CD4-positive, CD25-positive, alpha-beta regulatory T cell (primary cell): ENCODE measurements at places on chromosomes 5 and 9.

DNA sequence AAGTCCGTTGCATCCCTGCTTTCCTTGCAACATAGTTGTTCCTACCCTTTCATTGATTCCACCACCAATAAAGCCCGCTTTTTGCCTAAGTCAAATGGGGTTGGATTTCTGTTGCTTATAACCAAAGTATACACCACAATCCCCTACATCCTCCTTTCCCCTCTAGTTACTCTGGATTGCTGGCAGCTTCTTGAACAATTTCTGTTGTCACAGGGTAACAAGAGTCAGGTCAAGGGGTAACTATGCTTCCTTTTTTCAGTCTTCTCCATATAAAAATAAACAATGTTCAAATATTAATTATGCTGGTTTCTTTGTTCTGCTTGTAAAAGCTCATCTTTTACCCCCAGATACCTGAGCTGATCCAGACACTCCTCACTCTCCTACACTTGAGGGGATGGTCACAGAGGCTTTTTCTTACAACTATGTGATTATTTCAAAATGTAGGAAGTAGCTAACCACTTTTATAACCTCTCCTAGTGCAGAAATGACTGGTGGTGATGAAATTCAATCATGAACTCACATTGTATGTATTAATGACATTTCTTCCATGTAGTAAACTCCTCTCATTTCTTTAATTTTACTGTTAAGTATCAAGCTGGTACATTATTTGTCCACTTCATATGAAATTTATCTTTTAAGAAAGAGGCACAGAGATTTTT is 136.5 kb downstream of the SNX18 start:
- DNase-seq, result no peak

- DNase-seq, result no peak
Measured at GRCh38 chr9:20357037-20357432, 265.3 kb downstream of the MLLT3 start.

DNA sequence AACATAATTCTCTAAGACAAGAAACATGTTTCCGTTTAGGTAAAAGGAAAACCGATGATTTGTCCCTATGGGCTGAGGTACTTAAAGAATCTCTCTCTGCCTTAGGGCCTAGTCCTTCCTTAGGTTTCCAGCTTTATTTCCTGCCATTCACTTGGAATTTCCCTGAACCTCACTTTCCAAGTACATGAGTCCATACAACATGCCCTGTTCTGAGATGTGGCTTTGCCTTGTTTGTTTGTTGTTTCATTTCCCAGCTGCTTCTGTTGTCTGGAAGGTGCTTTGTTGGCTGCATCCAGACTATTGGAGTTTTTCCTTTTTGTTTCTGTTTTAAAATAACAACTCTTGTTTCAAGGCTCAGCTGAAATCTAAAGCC is 95.2 kb downstream of the ALDH1A1 start:
- DNase-seq, result no peak

- no peak for DNase-seq
Measured at GRCh38 chr5:130712324-130712723, 452.7 kb downstream of the HINT1 start.

DNA sequence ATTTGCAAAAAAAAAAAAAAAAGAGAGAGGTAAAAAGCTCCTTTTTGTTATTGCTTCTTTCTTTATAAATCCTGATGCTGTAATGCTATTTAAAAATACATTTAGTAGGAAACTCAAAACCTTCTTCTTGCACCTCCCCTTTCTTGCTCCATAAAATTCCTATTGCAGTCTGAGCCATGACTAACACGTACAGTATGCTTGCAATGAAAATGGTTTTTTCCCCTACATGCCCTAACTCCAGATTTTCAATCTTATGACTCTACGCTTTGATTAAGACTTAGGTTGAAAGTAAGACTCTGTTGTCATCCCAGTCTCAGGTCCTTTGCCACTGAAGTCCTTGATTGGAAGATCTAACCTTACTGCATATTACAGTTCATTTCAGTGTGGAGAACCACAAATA is 23.9 kb downstream of the FGF10 start:
- no peak for DNase-seq

- DNase-seq, result no peak
Measured at GRCh38 chr5:163696579-163696887, 191.1 kb downstream of the MAT2B start.

GRCh38 chr5:120917214-120917758 is 453.2 kb downstream of the PRR16 start:
- no peak for DNase-seq

DNA sequence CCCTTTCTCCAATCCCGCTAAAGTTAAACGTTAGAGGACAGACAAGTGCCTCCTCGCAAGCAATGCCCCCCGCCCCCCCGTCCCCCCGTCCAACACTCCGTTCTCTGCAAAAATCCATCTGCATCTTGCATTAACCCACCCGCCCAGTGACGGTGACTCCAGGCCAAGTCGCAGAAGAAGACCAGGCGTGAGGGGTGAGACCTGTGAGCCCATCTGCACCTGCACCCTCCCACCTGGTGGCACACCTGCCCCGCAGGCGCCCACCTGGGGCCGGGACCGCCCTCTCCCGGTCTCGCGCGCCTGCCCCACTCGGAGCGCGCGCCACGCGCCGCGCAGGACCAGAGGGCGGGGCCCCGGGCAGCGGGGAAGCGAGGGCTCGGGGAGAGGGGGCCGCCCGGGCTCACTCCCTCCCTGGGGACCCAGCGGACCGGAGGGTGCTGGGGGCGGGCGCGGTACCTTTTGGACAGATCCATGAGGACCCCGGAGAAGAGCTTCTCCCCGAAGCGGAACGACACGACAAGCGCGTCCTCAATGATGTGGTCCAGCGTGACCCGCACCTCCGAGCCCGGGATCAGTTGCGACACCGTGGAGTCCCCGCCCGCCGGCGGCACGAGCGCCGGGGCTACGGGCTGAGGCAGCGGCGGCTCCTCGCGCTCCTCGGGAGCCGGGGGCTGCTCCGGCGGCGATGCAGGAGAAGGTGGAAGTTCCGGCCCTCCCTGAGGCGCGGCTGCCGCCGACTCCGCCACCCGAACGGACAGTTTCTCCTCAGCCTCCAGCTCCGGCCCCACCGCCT is 705 bp downstream of the PWWP2A start:
- DNase-seq, result peak; percentile 59

- DNase-seq, result peak; percentile 70
Measured at GRCh38 chr9:99822109-99822805, 572 bp downstream of the NR4A3 start.

DNA sequence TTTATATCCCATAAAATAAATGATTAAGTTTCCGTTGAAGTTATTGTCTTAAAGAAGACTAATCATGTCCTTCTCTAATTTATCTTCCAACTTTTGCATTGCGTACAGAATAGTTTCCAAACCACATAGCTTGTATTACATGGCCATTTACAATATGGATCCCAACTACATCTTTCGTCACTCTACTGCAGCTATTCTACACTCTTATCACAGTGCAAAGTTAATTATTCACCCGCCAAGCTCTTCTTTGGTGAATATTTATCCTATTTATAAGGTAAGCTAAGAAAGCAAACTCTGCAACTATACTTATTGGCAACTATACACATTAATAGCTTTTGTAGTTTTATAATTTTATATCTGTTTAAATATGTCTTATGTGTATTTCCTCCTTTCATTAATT is 75.9 kb upstream of the ADAMTS19 start:
- DNase-seq, result no peak

- DNase-seq, result no peak
Measured at GRCh38 chr5:93330506-93330905, 250.5 kb downstream of the NR2F1-AS1 start.

DNA sequence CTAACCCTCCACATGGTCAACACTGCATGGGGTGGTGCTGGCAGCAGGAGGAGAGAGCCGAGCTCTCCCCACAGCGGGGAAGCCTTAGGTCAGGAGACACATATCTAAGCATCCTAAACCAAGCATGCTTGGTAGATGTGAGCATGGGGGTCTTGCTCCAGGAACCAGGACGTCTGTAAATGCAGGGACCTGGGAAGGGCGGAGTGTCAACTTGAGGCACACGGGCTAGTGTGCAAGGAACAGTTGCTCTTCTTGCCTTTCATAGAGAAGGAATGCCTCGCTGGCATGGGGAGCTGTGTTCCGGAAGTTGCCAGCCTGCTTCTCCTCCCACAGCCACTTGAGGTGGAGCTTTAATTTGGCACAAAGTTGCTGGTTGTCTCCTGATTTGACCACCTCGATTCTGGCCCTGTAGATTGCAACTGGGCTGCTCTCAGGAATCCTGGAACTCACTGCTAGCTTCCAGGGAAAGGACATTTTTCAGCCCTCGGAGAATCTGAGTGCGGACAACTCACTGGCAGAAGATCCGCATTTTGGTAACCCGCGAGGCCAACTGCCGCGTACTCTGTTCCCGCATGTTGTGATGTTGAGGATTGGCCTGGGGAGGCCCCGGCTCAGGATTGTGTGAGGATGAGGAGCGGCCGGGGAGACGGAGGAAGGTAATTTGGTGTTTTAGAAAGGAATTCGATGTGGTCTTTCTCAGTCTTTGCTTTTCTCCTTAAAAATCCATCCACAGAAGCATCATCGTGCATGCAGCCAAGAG is 370.3 kb upstream of the IRX1 start:
- no peak for DNase-seq

DNA sequence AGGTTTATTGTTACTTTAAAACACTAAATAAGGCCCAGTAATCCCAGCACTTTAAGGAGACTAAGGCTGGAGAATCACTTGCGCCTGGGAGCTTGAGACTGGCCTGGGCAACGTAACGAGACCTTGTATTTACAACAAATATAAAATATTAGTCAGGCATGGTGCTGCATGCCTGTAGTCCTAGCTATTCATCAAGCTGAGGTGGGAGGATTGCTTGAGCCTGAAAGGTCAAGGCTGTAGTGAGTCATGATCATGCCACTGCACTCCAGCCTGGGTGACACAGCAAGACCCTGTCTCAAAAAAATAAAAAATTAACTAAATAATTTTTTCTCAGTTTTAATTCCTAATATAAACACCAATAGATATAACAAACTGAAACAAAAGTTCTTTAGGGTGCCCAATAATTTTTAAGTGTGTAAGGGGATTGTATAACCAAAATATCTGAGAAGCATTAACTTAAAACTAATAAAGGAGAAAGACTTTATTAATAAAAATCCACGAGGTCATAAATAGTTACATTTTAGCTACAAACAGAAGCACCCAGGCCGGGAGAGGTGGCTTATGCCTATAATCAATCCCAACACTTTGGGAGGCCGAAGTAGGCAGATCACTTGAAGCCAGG is 32.7 kb downstream of the FAM13B start:
- no peak for DNase-seq

DNA sequence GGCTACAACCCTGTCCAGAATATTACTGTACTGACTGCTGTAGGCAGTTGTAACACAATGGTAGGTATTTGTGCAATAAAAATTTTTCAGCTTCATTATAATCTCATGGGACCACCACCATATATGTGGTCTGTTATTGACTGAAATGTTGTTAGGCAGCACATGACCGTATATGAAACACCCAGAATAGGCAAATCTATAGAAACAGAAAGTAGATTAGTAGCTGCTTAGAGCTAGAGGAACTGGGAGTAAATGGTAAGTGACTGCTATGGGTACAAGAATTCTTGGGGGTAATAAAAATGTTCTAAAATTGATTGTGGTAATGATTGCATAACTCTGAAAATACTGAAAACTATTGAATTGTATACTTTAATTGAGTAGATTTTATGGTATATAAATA is 185.7 kb downstream of the ESM1 start:
- DNase-seq, result no peak

GRCh38 chr9:75604661-75605060 is 285.8 kb upstream of the PCSK5 start:
- DNase-seq, result no peak

DNA sequence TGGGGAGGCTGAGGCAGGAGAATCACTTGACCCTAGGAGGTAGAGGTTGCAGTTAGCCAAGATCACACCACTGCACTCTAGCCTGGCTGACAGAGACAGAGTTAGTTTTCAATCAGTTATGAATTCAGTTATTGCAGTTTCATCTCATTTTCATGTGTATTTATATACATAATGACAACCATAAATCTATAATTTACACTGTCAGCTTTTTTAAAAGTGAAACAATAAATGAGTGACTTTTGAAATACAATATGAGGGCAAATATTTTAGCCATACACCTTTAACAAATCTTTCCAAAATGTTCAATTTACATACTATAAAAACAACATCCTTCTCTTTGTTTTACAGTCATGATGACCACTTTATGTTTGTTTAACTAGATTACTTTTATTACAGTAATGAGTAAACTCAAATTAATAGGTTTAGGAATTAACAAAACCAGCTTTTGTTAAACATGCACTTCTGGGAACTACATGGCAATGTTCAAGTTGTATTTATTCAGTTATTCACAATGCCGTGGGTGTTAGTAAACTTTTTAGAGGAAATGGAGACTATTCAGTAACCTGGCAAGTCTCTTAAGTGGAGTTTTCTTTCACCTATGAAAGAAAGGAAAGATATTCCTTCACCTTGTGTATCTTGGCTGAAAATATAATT is 12.7 kb downstream of the TYRP1 start:
- no peak for DNase-seq

DNA sequence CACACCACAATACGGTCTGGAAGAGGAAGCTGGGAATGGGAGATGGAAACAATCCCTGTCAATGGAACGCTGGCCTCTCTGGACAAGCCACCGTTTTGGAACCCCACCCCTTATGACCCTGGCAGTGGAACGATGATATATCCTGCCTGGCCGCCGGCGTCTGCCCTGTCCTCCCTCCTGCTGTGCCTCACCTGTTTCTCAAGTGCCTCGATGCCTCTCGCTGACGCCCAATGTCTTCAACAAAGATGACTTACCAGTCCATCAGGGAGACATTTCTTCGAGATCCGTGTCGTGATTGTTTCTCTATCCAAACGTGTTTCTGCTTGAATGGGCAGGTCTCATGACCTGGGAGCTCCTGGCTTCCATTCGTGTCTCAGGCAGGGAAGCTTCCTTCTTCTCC is 476.5 kb downstream of the SPATA31A7 start:
- no peak for DNase-seq

DNA sequence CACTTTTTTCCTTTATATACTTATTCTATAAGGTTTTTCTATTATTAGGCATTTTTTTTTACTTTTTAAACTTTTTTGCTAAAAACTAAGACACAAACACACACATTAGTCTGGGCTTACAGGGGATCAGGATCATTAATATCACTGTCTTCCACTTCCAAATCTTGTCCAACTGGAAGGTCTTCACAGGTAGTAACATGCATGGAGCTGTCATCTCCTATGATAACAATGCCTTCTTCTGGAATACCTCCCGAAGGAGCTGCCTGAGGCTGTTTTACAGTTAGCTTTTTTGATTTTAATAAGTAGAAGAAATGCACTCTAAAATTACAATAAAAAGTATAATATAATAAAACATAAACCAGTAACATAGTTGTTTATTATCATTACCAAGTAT is 345.5 kb upstream of the PTGER4 start:
- no peak for DNase-seq

GRCh38 chr5:76257897-76258296 is 145.2 kb upstream of the IQGAP2 start:
- DNase-seq, result peak; percentile 36

- no peak for DNase-seq
Measured at GRCh38 chr5:146313027-146313426, 25.6 kb upstream of the POU4F3 start.
